ENCODE measurements at places on chromosomes 2 and 18. TPM values are rescaled to one million over a fixed set of nuclear protein-coding genes. Genes with fewer than 3 reads are reported as not detected.

GRCh38 chr2:151297882-151298281, 8.4 kb upstream of the NMI start:
- H3K4me1 ChIP-seq = peaks cover 15% of the 10 kb centered on the region
- no peaks in the 10 kb centered on the region for H3K36me3 ChIP-seq
- H3K4me3 ChIP-seq = peak overlapping the region; percentile 48
- H3K27me3 ChIP-seq = peaks cover 9% of the 10 kb centered on the region

DNA sequence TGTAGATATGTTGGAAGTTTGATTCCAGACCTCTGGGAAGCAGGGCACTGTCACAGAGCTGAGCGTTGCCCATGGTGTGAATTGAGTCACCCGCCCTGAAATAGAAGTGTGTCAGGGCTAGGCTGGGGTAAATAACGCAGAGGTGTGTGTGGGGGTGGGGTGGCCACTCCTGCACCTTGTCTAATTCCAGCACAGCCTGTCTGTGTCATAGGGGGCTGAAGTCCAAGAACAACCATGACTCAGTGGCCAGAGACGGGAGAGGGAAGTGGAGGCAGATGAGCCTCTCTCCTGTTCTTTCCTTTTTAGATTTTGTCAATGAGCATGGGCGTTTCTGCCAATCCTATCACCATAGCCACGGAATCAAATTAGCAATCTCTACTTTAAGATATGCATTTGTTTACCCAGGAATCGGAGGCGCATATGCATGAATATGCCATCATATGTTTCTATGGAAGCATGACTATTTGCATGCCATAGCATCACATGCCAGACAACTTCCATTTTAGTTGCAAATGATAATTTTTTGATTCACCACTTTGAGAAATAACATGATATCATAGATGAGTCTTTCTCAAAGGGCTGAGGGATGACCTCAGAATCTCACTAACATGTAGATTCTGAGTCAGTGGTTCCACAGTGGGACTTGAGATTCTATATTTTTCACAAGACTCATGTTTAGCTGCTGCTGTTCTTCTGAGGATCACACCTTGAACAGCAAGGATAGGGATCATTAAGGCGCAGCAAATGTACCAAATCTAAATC, 852.9 kb downstream of the DCDC2C start:
- H3K27ac ChIP-seq = no peak overlapping the region
- no peaks in the 10 kb centered on the region for H3K4me1 ChIP-seq
- no peak overlapping the region for H3K4me3 ChIP-seq
- H3K27me3 ChIP-seq = no peaks in the 10 kb centered on the region
- no peaks in the 10 kb centered on the region for H3K36me3 ChIP-seq
- no peak for DNase-seq

GRCh38 chr2:85278361-85278760, 49.4 kb downstream of the TGOLN2 start:
- H3K36me3 ChIP-seq = no peaks in the 10 kb centered on the region
- no peaks in the 10 kb centered on the region for H3K4me1 ChIP-seq

- peaks cover 28% of the 10 kb centered on the region for H3K36me3 ChIP-seq
- H3K27ac ChIP-seq = no peak overlapping the region
- DNase-seq = no peak
- peak overlapping the region; percentile 60 for H3K4me3 ChIP-seq
- peaks cover 27% of the 10 kb centered on the region for H3K4me1 ChIP-seq
- H3K27me3 ChIP-seq = peaks cover 64% of the 10 kb centered on the region
These were observed 9.6 kb downstream of the HOXD8 start for GRCh38 chr2:176138923-176139660.

DNA sequence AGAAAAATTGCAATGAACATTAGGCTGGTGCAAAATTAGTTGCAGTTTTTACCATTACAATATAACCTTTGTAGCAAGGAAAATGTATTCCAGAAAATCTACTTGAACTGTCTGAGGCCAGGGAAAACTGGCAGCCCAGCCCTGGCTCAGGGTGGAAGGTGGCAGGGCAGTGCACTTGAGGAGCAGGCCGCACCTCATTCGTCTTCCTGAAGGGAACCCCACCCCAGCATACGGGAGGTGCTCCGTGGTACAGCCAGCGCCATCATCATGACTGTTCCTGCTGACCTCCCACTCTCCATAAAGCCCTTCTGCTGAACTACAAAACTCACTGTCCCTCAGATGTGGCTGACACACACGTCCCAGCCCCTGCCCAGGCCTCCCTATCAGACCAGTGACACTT, 65.9 kb upstream of the TFCP2L1 start:
- no peaks in the 10 kb centered on the region for H3K4me1 ChIP-seq
- no peak overlapping the region for H3K4me3 ChIP-seq
- H3K27me3 ChIP-seq = no peaks in the 10 kb centered on the region
- DNase-seq = no peak

GRCh38 chr2:228373191-228373590, 191.7 kb upstream of the SPHKAP start:
- no peak for DNase-seq
- H3K27me3 ChIP-seq = no peaks in the 10 kb centered on the region
- no peak overlapping the region for H3K27ac ChIP-seq
- no peaks in the 10 kb centered on the region for H3K36me3 ChIP-seq
- no peaks in the 10 kb centered on the region for H3K4me1 ChIP-seq
- no peak overlapping the region for H3K4me3 ChIP-seq

GRCh38 chr2:191299010-191299409, 53.8 kb downstream of the MYO1B start:
- no peak overlapping the region for H3K4me3 ChIP-seq
- no peaks in the 10 kb centered on the region for H3K36me3 ChIP-seq
- peaks cover 27% of the 10 kb centered on the region for H3K27me3 ChIP-seq
- no peak for DNase-seq
- H3K27ac ChIP-seq = no peak overlapping the region

GRCh38 chr2:179376881-179377280, 112.2 kb upstream of the SESTD1 start:
- no peaks in the 10 kb centered on the region for H3K4me1 ChIP-seq
- no peak overlapping the region for H3K27ac ChIP-seq
- DNase-seq = no peak
- H3K36me3 ChIP-seq = no peaks in the 10 kb centered on the region

DNA sequence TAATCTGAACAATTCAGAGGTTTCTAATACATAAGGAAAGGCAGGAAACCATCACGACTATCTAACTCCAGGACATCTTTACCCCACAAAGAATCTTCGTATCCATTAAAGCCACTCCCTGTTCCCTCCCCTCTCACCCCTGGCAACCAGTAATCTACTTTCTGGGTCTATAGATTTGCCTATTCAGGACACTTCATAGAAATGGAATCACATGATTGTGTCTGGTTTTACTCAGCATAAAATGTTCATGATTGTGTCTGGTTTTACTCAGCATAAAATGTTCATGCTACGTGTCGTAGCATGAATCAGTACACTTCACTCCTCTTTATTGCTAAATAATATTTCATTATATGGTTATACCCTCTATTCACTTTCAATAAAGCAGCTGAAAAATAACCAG, 11.6 kb downstream of the FECH start:
- H3K4me3 ChIP-seq = no peak overlapping the region
- no peak for DNase-seq
- H3K27me3 ChIP-seq = no peaks in the 10 kb centered on the region
- no peak overlapping the region for H3K27ac ChIP-seq
- no peaks in the 10 kb centered on the region for H3K4me1 ChIP-seq

- H3K36me3 ChIP-seq = no peaks in the 10 kb centered on the region
- H3K4me1 ChIP-seq = no peaks in the 10 kb centered on the region
- no peak overlapping the region for H3K4me3 ChIP-seq
- H3K27me3 ChIP-seq = peaks cover 15% of the 10 kb centered on the region
These were observed 53.3 kb upstream of the ACAA2 start for GRCh38 chr18:49866680-49867079.

DNA sequence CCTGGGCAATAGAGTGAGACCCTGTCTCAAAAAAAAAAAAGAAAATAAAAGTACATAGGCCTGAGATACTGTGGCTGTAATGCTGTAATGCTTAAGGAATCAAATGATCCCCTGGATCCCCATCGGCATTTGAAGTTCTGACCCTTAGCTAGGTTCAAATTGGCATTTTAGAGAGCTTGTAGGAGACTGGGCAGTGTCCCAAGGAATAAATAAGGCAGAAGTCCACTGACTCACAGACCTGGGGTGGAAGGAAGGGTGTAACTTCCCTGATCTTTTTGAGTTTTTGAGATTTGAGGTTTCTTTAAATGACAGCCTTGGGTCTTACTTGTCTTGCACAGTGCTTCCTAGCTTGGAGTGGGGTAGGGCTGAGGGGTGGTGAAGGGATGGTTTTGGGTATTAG, 553.7 kb downstream of the SLC4A3 start:
- H3K4me3 ChIP-seq = no peak overlapping the region
- H3K4me1 ChIP-seq = no peaks in the 10 kb centered on the region
- DNase-seq = no peak
- no peak overlapping the region for H3K27ac ChIP-seq

- no peaks in the 10 kb centered on the region for H3K27me3 ChIP-seq
- H3K4me1 ChIP-seq = peaks cover 79% of the 10 kb centered on the region
- DNase-seq = peak; percentile 51
- peak overlapping the region; percentile 99 for H3K27ac ChIP-seq
- H3K36me3 ChIP-seq = peaks cover 5% of the 10 kb centered on the region
These were observed 2.7 kb downstream of the ZAP70 start for GRCh38 chr2:97715951-97716694.

DNA sequence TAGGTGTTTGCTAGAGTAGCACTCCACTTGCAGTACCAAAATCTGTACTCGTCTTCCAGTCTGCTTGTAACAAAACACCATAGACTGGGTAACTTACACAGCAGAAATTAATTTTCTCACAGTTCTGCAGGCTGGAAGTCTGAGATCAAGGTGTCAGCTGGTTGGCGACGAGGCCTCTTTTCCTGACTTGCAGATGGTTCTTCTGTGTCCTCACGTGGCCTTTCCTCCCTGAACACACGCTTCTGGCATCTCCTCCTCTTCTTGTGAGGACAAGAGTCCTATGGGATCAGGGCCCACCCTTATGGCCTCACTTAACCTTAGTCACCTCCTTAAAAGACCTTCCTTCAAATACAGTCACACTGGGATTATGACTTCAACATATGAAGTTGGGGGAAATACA, 493.5 kb upstream of the MYT1L start:
- H3K27me3 ChIP-seq = no peaks in the 10 kb centered on the region
- H3K27ac ChIP-seq = no peak overlapping the region
- H3K4me1 ChIP-seq = no peaks in the 10 kb centered on the region
- H3K36me3 ChIP-seq = no peaks in the 10 kb centered on the region
- no peak overlapping the region for H3K4me3 ChIP-seq

DNA sequence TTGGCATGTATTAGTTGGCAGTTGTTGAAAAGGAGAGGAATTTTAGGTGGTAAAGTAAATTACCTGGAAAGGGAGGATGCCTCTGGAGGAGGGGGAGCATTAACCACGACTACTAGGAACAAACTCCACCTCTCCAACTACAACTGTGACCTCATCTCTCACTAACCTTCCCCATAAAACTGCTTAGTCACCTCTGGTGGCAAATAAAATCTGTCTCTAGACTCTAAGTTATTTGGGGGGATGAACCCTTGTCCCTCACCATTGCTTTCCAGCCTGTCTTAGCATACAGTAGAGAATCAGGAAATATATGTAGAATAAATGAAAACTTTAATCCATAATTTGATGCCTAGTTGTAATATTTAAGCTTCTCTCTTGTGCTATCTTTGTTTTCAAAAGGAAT, 27.6 kb upstream of the MYO1B start:
- H3K27ac ChIP-seq = peak overlapping the region; percentile 69
- peaks cover 31% of the 10 kb centered on the region for H3K4me1 ChIP-seq
- no peak overlapping the region for H3K4me3 ChIP-seq
- H3K36me3 ChIP-seq = peaks cover 24% of the 10 kb centered on the region
- no peak for DNase-seq

GRCh38 chr18:72107647-72108383, 436.3 kb downstream of the CBLN2 start:
- H3K36me3 ChIP-seq = no peaks in the 10 kb centered on the region
- no peak overlapping the region for H3K4me3 ChIP-seq
- no peaks in the 10 kb centered on the region for H3K4me1 ChIP-seq
- H3K27me3 ChIP-seq = no peaks in the 10 kb centered on the region
- H3K27ac ChIP-seq = no peak overlapping the region

DNA sequence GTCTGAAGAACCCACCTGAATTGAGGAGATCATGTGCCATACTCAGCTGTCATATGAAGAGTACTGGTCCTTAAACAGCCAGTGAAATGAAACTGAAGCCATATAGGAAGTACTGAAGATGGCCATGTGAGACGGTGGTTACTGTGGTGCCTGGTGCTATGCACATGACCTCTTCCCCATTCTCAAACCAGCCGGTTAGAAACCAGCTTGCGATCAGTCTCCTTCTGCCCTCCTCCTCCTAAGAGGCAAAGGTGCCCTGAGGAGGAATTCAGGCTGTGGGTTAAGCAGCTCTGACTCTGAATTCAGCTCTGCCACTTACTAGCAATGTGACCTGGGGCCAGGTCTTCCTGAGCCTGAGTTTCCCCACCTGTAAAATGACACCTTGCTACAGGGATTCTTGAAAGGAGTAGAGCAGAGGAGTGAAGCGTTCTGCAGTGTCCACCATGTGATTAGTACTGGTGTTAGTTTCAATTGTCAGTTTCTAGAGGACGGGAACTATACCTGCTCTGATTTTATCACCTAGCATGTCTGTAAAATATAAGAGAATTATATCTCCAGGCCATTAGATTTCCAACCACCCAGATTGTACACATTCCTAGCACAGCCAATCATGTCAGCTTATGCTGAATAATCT, 5.1 kb downstream of the FECH start:
- peaks cover 34% of the 10 kb centered on the region for H3K4me1 ChIP-seq
- no peak for DNase-seq
- H3K27me3 ChIP-seq = no peaks in the 10 kb centered on the region

GRCh38 chr18:23689031-23689615, at the start of gene LAMA3:
LAMA3 (plus strand) TSS chr18:23689453; CDS start chr18:23689684, 231 bp downstream.
- no peak for DNase-seq
- H3K4me1 ChIP-seq = no peaks in the 10 kb centered on the region
- H3K27me3 ChIP-seq = peaks cover 45% of the 10 kb centered on the region
- no peak within 1 kb of the TSS for H3K27ac ChIP-seq
- H3K4me3 ChIP-seq = peak within 1 kb of the TSS; percentile 17

DNA sequence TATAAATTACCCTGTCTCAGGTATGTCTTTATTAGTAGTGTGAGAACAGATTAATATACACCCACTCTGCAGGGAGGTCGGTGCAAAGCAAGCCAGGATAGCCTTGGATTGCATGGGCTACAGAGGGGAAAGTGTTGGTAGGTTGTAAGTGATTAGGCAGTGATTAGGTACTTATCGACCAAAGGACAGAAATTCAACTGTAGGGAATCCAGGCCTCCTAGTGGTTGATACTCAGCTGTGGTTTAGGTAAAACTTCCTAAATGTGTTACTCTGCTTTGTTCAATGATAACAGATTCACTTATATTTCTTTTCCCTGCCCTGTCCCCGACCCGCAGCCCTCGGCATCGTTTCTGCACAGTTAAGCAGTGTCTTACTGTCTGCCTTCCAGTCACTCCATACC, 444.0 kb downstream of the FIGN start:
- no peaks in the 10 kb centered on the region for H3K27me3 ChIP-seq
- no peak overlapping the region for H3K27ac ChIP-seq
- no peak for DNase-seq
- no peak overlapping the region for H3K4me3 ChIP-seq
- H3K4me1 ChIP-seq = no peaks in the 10 kb centered on the region

GRCh38 chr2:10129490-10129889, 7.0 kb downstream of the RRM2 start:
- no peak overlapping the region for H3K4me3 ChIP-seq
- H3K4me1 ChIP-seq = peaks cover 44% of the 10 kb centered on the region
- no peaks in the 10 kb centered on the region for H3K27me3 ChIP-seq
- H3K27ac ChIP-seq = no peak overlapping the region
- peaks cover 43% of the 10 kb centered on the region for H3K36me3 ChIP-seq

SERPINB11 gene
- total RNA-seq = not detected

CFAP221 gene
- not detected for total RNA-seq

GDF7 gene
- total RNA-seq = not detected

PLEK gene
- 569 TPM for total RNA-seq

TUBA3E gene
- total RNA-seq = not detected

TNFRSF11A gene
- total RNA-seq = 5.9 TPM

PLEKHB2 gene
- total RNA-seq = 58.9 TPM

YES1 gene
- 30.8 TPM for total RNA-seq

FOSL2 gene
- total RNA-seq = 52.5 TPM

CAPN14 gene
- total RNA-seq = 1.2 TPM

HSPD1 gene
- 655 TPM for total RNA-seq

IL1F10 gene
- total RNA-seq = not detected

Measured in natural killer cell treated with Interleukin-12 subunit alpha and Interleukin-12 subunit beta and Interleukin-15 and Interleukin-18, amount 100 ng/mL, for 72 hours (primary cell).